Naive thymus-derived CD8-positive, alpha-beta T cell (primary cell): ENCODE measurements at places on chromosomes 12 and 14.

- DNase-seq: peak; percentile 26
Observed at GRCh38 chr14:72443991-72444441, 449.9 kb downstream of the DPF3 start.

- no peak for DNase-seq
Observed at GRCh38 chr12:113818833-113819232, 147.3 kb downstream of the RBM19 start.

GRCh38 chr12:22043943-22044342 lies 2.1 kb upstream of the CMAS start:
- no peak for DNase-seq

- DNase-seq: no peak
Observed at GRCh38 chr12:11497995-11498394, 102.6 kb upstream of the PRB2 start.

- no peak for DNase-seq
Observed at GRCh38 chr12:127257366-127257935, 1009.5 kb upstream of the TMEM132C start.

GRCh38 chr12:124352839-124353238 lies 57.9 kb downstream of the RFLNA start:
- DNase-seq: no peak

DNA sequence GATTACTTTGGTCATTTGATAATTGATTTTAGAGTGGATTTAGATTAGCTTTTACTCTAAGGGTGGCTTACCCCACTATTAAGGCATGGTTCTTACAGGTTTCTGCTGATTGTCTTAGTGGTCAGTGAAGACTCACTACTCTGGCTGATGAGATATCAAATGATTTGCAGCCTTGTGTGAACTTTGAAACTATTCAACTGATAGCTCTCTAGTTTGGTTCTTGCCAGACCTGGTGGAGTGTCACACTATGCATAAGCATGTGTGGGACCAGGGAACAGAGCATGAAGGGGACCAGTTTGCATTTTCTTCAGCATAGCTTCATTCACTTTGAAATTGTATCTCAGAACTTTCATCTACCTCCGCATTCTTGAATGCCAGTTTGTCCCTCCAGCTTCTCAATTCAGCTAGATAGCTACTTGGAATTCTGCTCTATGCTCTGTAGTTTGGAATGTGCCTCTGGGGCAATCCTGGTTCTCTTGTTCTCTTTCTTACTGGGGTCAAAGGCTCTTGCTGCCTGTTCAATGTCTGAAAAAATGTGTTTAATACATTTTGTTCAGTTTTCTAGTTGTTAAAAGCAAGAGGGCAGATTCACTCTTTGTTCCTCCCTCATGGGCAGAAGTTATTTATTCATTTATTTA lies 12.7 kb downstream of the SCYL2 start:
- DNase-seq: no peak

- no peak for DNase-seq
Observed at GRCh38 chr12:68746572-68747180, 700 bp downstream of the SLC35E3 start.

DNA sequence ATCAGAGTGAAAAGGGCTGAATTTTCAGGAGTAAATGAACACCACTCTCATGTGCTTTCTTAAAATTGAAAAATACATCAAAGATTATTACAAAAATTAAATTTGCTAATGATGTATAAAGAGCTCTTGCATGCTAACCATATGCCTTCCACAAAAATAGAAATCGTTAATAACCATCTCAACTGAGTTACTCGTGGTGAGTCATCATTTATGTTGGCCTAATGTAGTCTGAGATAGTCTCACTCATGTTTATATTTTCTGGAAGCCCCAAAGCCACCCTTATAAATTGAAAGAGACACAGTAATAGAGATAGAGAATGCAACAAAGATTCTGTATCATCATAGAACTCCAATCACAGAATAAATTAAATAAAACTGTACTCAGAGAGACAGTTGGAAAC lies 131.2 kb downstream of the KCNH5 start:
- DNase-seq: no peak

DNA sequence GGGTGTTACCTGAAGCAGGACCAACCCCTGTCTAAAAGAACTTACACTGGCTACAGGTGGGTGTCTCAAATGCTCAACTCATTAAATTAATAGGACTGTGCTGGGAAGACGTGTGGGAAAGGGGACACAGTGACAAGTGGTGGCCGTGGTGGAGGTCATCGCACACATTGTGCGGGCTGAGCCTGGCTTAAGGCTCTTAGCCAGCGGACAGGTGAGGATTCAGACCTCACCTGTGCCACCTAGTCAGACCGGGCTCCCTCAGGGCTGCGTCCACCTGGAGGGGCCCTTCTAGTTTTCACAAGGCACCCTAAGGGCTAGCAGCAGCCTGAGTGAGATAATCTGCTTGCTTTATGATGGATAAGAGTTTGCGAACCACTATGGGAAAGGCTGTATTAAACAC lies 125.2 kb upstream of the FKBP4 start:
- no peak for DNase-seq

- no peak for DNase-seq
Observed at GRCh38 chr12:102423462-102423861, 56.9 kb downstream of the IGF1 start.

GRCh38 chr12:98750511-98750910 lies 105.4 kb downstream of the APAF1 start:
- no peak for DNase-seq

GRCh38 chr14:52607061-52607460 lies 54.4 kb downstream of the GPR137C start:
- DNase-seq: no peak

GRCh38 chr14:64928239-64929013 lies 14.1 kb downstream of the GPX2 start:
- DNase-seq: no peak

DNA sequence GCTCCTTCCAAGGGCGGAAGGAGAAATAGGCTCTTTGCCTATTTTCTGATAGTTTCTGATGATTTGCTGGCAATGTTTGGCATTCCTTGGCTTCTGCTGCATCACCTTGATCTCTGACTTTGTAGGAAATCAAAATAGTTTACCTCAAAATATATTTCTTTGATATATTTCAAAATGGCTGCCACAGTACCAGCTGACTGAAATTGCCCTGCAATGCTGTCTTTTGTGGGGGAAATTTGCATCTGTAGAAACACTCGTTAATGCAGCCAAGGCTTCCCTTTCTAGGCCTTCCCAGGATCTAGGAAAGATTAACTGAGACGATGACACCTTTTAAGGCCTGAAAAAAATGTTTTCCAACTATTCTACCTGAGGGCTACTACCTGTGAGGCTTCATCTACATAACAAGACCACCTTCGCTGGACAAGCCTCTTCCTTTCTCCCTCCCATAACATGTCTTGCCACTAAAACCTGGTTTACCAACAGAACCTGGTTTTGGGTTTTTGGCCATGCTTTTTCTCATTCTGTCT lies 212.8 kb upstream of the SSTR1 start:
- no peak for DNase-seq

DNA sequence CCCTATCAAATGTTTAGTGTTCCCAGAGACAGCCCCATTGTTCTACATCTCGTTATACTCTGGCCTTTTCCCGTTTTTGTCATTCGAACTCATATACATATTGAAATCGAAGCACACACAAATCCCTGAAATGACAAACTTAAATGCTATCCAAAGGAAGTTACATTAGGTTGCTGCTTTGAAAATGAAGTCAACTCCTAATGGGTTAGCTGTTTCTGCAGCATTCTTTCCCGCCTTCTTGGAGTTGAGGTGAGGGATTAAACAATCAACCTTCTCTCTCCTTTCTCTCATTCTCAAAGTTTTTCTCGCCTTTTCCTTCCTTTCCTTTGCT lies 642 bp upstream of the PHC1 start:
- DNase-seq: peak; percentile 13
